Endothelial cell (in vitro differentiated cells): ENCODE measurements at places on chromosomes 12 and 14.

- DNase-seq = no peak
Observed at GRCh38 chr14:82766123-82766522, 1232.5 kb upstream of the SEL1L start.

- no peak for DNase-seq
Observed at GRCh38 chr12:41122894-41123293, 65.2 kb upstream of the PDZRN4 start.

DNA sequence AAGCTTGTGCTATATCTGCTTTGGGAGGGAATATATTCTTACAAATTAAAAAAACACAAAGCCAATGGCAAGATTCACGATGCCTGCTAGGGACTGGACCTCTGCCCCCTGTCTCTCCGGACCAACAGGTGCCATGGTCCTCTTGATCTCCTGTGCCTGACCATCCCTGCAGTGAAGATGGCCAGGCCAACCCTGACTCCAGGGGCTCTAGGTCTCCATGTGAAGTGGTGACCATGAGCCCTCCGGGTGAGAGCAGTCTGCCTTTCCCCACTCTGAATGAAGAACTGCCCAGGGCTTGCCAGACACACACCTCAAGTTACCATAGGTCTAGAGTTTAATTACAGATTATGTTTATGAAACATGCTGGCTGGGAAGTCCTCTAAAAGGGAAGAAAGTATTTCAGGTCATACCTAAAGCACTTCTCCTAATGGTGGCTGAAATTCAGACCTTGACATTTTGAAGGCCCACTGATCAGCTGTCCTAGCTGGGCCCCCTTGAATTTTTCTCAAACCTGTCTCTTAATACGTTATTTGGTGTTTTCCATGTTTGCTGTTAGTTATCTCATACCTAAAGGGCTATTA, 1.4 kb downstream of the ARHGDIB start:
- DNase-seq = no peak

- DNase-seq = no peak
Observed at GRCh38 chr14:59306775-59307174, 118.3 kb downstream of the DAAM1 start.

DNA sequence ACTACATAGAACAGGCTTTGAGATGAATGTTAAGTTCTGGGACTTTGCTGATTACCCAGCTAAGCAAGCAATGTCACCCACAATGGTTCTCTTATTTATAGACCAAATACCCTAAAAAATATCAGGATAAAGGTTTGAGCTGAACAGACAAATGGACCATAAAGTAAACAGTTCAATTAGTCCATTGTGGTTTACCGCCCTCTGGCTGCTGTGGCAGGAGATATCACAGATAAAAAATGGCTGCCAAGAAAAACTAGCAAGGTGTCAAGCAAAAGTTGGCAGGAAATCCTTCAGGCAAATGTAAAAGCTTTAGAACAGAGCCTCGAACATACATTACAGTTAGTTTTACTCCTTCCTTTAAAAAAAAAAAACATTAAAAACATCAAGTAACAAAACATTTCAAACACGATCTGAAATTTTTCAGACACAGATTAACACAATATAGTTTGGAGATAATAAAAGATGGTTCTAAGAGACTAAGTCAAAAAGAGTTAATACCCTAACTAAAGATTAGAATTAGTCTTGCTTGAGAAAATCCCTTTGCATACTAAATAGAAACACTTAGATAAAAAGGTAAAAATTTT, 41.3 kb downstream of the MED13L start:
- peak; percentile 36 for DNase-seq

GRCh38 chr14:103626146-103626850, 2.7 kb upstream of the KLC1 start:
- DNase-seq = no peak

GRCh38 chr12:124732275-124733075, 131.2 kb downstream of the SCARB1 start:
- DNase-seq = no peak

DNA sequence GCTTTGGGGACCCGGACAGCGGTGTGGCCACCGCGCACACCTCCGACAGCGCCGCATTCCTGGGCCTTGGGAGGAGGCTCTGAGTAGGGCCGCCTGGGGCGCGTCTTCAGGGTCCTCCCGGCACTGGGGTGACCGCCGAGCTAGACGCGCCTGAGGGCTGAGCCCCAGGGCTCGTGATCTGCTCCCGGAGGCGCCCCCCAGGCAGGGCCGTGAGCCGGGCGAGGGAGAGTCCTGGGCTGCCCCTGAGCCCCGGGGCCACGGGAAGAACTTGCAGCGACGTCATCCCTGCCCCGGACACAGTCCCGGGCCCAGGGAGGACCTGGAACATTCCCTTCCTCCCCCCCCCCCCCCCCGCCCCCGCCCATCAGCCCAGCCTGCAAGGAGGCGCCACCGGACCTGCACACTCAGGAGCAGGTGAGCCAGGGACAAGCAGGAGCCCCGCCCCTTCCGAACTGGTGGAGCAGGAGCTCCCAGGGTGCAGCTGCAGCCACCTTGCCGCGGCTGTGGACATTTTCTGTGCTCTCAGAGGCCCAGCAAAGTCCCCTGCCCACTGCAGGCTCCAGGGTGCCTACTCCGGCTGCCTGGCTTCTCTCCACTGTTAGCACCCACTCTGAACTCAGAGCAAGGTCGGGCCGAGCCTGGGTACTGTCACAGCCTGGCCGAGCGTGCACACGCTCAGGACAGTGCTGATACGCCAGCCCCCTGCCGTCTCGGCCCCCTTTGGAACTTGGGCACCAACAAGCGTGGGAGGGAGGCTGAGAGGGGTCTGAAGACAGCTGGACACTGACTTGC, 50.7 kb downstream of the A2M start:
- peak; percentile 33 for DNase-seq

DNA sequence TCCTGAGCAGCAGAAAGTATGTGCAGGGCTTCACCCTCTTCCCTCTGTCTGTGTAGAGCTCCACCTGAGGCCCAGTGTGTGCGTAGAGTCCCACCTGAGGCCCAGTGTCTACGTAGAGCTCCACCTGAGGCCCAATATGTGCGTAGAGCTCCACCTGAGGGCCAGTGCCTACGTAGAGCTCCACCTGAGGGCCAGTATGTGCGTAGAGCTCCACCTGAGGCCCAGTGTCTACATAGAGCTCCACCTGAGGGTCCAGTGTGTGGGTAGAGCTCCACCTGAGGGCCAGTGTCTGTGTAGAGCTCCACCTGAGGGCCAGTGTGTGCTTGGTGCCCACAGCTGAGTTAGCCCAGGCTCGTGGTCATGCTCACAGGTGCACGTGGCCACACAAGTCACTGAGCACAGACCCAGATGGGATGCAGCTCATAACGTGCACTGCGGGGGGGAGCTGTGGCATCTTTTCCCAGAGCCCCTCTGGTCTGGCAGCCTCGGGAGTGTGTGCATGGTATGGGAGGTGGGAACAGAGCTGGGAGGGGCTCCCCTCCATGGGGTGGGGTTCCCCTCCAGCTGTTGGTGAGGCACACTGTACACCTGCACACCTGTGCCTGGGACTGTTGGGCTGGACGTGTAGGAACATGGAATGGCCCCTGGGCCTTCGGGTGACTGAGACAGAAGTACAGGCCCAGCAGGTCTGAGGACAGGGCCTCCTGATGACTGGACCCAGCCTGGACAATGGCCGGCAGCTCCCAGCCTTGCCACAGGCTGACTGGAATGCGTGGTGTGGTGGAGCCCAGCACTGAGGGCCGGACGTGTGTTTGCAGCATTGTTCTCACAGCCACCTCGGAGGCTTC, 20.1 kb downstream of the PACS2 start:
- DNase-seq = no peak

DNA sequence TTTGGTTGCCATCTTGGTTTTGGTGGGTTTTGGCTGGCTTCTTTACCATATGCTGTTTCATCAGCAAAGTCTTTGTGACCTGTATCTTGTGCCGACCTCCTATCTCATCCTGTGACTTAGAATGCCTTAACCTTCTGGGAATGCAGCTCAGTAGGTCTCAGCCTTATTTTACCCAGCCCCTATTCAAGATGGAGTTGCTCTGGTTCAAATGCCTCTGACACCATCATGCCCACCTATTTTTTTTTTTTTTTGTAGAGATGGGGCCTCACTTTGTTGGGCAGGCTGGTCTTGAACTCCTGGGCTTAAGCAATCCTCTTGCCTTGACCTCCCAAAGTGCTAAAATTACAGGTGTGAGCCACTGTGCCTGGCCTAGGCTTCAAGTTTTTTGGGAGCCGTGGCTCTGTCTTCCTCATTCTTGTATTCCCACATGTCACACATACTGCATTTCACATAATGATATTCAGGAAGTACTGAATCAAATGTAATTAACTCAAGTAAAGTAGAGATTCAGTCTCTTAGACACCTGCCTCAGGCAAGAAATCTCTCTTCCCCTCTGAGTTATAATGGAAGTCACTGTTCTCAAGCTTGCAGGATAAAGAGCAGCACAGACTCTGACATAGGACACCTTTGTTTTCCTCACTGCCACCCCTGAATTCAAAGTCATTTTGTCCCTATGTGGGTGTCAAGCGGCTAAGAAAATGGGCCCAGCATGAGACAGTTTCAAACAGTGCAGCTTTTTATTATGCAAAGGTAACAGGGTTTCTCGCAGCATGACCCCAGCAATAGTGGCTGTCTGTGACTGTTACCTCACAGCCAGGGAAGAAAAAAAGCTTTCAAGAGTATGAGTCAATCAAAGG, 159.0 kb downstream of the PTPN11 start:
- DNase-seq = no peak

DNA sequence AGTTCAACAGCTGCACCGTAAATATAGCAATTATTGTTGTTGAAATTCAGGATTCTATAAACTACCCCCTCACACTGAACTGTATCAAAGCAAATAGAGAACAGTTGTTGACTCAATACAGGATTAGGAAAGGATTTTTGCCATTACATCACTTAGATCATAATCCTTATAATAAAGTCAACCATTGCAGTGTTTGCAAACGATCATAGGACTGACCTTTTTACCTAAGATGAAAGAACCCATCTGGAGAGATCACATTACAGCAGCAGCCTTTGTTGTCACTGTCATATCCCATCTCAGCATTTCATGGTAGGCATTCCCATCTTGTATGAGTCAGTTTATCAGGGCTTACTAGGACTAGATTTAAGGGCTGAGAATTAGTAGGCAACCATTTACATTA, 96.1 kb downstream of the IPO8 start:
- DNase-seq = no peak

- no peak for DNase-seq
Observed at GRCh38 chr12:5525783-5526367, 94.0 kb downstream of the NTF3 start.

- no peak for DNase-seq
Observed at GRCh38 chr14:24206260-24207103, 986 bp downstream of the TSSK4 start.

DNA sequence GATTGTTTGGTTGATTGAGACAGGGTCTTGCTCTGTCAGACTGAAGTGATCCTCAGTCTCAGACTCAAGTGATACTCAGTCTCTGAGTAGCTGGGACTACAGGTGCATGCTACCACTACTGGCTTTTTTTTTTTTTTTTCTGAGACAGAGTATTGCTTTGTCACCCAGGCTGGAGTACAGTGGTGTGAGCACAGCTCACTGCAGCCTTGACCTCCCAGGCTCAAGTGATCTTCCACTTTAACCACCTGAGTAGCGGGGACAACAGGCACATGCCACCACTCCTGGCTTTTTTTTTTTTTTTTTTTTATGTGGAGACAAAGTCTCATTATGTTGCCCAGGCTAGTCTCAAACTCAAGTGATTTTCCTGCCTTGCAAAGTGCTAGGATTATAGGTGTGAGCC, 31.8 kb downstream of the CPSF2 start:
- no peak for DNase-seq

DNA sequence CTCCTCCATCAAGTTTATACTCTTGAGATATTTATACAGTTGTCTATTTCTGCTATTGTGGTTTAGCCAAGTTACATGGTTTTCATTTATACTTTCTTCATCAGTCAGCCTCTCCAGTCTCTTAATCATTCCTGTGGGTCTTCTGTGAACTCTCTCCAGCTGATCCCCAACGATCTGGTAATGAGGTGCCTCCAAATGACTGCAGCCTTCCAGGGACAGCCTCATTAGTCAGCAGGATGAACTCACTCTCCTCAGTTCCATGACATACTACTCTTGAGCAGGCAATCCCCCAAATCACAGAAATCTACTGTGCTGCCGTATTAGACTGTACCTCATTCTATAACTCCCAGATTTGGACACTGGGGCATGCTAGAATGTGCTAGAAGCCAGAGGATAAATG, 15.3 kb downstream of the AREL1 start:
- DNase-seq = no peak

DNA sequence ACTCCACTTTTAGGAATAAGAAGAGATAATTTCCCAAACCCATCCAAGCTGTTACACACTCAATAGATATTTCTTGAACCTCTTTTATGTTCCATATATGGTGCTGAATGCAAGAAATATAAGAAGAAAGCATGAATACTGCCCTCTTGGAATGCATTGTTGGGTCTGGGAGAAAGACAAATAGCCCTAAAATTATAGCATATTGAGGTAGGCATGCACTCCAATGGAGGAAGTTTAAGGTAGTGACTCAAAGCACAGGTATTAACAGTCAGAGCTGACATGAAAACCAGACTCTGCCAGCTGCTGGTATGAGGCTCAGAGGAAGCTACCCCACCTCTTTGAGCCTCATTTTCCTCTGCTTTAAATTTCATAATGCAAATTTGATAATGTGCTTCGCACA, 261.3 kb upstream of the NOS1 start:
- no peak for DNase-seq

GRCh38 chr12:6697584-6698351, 2.8 kb downstream of the PIANP start:
- peak; percentile 71 for DNase-seq

DNA sequence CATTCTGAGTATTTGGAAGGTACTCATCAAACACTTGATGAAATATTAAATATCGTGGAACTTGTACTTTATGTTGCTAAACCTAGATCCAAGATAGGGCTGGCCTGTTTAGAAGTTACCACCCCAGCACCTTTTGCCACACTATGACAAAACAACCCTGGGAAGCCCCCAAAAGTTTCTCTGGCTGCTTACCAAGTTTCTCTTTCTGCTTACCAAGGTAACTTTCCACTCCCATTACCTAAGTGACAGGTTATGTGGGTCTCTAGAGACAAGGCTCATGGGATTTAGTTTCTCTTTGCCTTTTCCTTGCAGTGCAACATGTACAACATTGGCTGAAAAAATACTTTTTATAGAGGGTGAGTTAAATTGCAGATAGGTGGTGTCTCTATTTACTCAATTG, 28.9 kb upstream of the PPM1A start:
- DNase-seq = no peak

DNA sequence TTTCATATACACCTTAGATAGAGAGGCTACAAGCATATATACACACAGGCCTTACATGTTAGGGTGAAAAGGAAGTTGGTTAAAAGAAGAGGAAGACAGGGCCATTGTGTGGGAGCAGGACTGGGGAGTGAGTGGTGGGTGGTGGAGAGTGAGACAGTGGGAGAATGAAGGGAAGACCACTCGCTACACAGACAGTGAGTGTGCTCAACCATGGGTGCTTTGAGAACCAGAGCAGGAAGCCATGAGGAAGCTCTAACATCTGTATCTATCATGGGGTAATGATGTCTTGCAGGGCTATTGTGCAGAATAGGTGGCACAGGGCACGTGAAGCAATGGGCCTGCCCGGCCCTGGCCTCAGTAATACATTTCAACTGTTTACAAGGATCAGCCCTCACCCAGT, 11.4 kb upstream of the KRT74 start:
- DNase-seq = no peak
